Stimulated activated naive B cell treated with anti-CD40 and anti-IgM and Interleukin-4, amounts not matched to agents 10 μg/mL and 1 μg/mL and 100 μg/mL, for 72 hours (primary cell): ENCODE measurements at places on chromosomes 1 and 21.
A peak's percentile ranks its signal among the peaks of the same experiment; 100 is the strongest.

DNA sequence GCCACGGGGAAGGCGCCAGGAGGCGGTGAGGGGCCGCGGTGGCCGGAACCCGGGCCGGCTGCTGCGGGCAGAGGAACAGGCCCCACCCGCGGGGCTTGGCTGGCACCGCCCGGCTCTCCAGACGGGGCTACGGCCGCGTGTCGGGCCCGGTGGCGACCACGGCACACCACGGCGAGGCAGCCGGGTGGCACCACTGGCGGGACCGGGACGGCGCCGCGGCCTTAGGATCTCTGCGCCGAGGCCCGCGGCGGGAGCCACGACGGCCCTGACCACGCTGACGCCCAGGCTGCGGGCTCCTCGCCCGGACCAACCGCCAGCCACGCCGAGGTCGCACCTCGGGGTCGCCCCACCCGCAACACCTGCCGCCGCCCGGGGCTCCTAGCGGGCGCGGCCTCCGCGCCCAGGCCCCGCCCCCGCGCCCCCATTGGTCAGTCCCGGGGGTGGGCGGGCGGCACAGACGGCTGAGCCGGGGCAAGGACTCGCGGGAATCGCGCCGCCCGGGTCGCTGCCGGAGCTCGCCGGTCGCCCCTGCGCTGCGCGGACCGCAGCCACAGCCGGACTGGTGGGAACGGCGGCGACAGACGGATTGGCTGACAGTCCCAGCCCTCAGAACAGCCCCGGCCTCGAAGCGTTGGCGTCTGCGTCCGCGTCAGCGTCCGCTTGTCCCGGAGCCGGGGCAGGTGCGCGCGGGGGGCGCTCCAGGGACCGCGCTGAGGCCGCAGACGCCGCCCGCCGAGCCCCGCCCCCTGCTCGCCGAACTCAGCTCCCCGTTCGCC is at the start of gene BMP8A:
BMP8A (plus strand) TSS at position 491 of the 776 bp plus-strand sequence. CDS start 356 bp downstream, outside the sequence.
- H3K4me1 ChIP-seq: peaks cover 3% of the 10 kb centered on the region
- H3K27ac ChIP-seq: peak within 1 kb of the TSS; percentile 95
- peaks cover 29% of the 10 kb centered on the region for H3K27me3 ChIP-seq
- DNase-seq: peak; percentile 52
- H3K4me3 ChIP-seq: peak within 1 kb of the TSS; percentile 78

- no peaks in the 10 kb centered on the region for H3K4me1 ChIP-seq
- no peak overlapping the region for H3K4me3 ChIP-seq
- DNase-seq: no peak
- peaks cover 7% of the 10 kb centered on the region for H3K27me3 ChIP-seq
- no peak overlapping the region for H3K27ac ChIP-seq
These were observed 43.8 kb downstream of the RBM11 start for GRCh38 chr21:14259747-14260146.

DNA sequence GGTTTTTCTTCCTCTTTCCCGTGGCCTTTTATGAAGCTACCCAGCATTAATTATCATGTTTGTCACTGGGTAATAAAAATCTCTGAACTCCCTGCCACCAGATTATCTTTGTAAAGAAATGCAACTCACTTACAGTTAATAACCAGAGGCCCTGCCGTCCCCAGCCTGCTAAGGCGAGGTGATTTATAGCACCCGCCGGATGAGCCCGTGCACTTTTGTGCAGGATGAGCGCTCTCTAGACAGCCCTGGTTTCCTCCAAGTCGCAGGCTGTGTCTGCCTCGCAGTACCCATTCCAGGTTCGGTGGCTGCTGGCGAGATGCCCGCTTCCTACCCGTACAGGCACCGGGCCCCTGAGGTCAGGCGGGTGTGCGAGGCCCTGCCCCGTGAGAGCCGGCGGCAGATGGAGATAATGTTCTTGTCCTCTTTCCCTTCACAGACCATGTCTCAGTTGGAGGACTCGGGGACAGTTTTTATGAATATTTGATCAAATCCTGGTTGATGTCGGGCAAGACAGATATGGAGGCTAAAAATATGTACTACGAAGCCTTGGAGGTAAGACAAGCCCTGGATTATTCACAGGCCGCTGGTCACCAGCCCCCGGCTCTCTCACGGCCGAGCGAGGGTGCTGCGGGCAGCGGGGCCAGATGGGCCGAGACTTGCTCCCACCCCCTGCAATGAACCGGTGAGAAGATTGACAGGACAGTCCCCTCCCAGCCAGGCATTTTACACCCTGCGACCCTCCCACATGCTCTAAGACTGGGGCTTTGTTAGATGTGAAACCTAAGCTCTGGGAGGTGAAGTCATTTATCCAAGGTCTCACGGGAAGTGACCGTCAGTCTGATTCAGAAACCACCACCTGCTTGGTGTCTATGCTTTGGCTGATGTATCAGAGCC is 28.5 kb upstream of the SELENON start:
- no peak for DNase-seq
- H3K27me3 ChIP-seq: peaks cover 50% of the 10 kb centered on the region

DNA sequence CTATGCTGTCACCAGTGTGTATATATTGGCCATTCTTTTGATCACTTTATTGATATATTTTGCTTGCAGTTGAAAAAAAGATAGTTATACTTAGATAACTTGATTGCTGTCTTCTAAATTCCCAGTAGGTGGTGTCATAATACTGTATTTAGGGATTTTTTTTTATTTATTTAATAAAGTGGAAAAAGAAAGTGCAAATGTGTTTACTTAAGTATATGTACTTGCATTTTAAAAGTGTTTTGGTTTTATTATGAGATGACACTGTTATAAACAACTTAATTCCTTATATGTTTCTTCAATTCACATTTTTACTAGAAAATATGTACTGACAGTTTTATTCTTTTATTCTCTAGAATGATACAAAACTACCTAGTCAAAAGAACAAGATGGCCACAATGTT is 164.8 kb downstream of the USP25 start:
- no peaks in the 10 kb centered on the region for H3K36me3 ChIP-seq
- no peak overlapping the region for H3K4me3 ChIP-seq
- peaks cover 16% of the 10 kb centered on the region for H3K27me3 ChIP-seq
- no peak overlapping the region for H3K27ac ChIP-seq

DNA sequence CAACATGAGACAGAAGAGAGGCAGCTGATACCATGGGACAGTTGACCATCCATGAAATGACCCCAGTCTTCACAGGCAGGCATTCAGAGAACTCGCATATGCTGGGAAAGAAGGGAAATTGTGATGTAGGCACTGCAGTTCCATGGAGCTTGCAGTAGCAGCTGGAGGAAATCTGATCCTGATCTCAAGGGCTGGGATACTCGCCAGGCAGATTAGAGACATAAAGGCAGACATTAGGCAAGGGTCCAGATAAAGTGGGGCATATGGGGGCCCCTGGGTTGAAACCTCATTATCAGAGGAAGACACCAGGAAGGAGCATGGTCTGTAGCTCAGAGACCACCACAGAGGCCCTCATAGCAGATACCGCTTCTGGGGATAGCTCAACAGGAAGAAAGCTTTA is 48.7 kb upstream of the TNR start:
- H3K27me3 ChIP-seq: peaks cover 32% of the 10 kb centered on the region
- H3K4me3 ChIP-seq: no peak overlapping the region
- DNase-seq: no peak
- H3K36me3 ChIP-seq: no peaks in the 10 kb centered on the region
- no peak overlapping the region for H3K27ac ChIP-seq
- no peaks in the 10 kb centered on the region for H3K4me1 ChIP-seq

DNA sequence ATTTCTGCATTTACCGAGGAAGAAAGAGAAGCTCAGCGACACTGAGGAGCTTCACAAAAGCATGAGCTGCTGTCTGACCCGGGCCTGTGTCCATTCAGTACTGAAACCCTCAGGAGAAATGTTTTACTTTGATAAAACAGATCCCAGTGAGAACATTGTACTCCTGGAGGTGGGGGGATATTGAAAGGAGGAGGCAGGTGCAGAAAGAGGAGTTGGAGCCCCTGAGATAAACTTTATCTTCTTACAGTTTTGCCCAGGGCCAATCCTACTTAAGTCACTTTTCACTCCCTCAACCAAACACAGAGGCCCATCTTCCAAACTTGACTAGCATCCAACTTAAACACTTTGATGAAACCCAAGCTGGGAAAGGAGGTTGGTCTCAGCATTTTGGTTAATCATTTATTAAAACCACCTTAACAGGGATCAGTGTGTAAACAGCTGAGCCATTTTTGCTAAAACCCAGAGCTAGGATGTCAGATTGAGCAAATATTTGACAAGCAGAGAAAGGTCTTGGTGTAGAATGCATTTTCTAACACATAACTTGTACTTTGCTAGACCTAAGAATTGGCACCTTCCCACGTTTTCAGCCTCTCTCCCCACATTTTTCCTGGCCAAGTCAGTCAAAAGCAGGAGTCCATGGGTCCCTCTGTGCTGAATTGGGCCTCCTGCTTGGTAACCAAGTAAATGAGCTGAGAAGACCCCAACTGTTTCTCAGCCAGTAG is 32.5 kb upstream of the SARS1 start:
- no peak for DNase-seq
- H3K4me1 ChIP-seq: no peaks in the 10 kb centered on the region
- H3K27me3 ChIP-seq: peaks cover 11% of the 10 kb centered on the region
- H3K27ac ChIP-seq: no peak overlapping the region
- no peaks in the 10 kb centered on the region for H3K36me3 ChIP-seq

DNA sequence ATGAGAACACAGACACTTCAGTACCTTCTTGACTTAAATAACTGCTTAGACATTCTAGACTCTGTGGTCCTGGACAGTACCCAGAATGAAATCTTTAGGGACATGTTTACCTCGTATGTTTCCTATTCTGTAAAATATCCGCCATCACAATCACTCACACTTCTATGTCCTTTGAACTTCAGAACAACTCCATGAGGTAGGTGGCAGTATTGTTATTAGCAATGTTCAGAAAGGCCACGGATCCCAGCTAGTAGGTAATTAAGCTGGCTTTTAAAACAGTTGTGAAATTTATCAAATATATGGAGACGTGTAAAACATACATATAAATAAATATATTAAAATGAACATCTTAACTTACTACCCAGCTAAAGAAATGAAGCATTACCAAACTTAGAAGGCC is 83.4 kb downstream of the CACHD1 start:
- no peak overlapping the region for H3K27ac ChIP-seq
- no peak overlapping the region for H3K4me3 ChIP-seq
- no peaks in the 10 kb centered on the region for H3K36me3 ChIP-seq
- H3K4me1 ChIP-seq: no peaks in the 10 kb centered on the region
- DNase-seq: no peak

- peaks cover 14% of the 10 kb centered on the region for H3K27me3 ChIP-seq
- no peaks in the 10 kb centered on the region for H3K36me3 ChIP-seq
- no peak overlapping the region for H3K4me3 ChIP-seq
- DNase-seq: no peak
- no peak overlapping the region for H3K27ac ChIP-seq
These were observed 243.4 kb downstream of the RHOU start for GRCh38 chr1:228978484-228979324.

DNA sequence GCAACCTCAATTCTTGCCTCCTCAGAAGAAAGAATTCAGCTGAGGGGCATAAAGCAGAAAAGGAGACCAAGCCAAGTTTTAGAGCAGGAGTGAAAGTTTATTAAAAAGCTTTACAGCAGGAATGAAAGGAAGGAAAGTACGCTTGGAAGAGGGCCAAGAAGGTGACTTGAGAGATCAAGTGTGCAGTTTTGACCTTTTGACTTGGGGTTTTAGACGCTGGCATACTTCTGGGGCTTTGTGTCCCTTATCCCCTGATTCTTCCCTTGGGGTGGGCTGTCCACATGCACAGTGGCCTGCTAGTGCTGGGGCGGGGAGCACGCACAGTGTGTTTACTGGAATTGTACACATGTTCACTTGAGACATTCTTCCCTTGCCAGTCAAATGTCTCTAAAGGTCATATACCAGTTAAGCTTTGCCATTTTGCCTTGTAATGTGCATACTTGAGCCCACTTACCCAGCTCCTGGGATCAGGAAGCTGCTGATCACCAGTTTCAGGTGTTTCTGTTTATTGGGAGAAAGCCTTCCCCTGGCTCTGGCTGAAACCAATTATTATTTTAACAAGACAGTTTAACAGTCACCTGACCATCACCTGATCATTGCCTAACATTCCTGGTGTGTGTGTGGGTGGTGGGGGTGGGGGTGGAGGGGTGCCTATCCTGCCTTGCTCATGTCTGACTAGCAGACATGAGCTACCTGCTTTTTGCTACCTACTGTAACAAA is 36.2 kb downstream of the UTP25 start:
- H3K4me3 ChIP-seq: no peak overlapping the region
- peaks cover 24% of the 10 kb centered on the region for H3K27me3 ChIP-seq
- H3K27ac ChIP-seq: no peak overlapping the region
- peaks cover 3% of the 10 kb centered on the region for H3K36me3 ChIP-seq

GRCh38 chr1:11628767-11629166 is 25.5 kb downstream of the FBXO2 start:
- H3K4me1 ChIP-seq: no peaks in the 10 kb centered on the region
- no peak overlapping the region for H3K4me3 ChIP-seq
- H3K36me3 ChIP-seq: no peaks in the 10 kb centered on the region
- no peak for DNase-seq

DNA sequence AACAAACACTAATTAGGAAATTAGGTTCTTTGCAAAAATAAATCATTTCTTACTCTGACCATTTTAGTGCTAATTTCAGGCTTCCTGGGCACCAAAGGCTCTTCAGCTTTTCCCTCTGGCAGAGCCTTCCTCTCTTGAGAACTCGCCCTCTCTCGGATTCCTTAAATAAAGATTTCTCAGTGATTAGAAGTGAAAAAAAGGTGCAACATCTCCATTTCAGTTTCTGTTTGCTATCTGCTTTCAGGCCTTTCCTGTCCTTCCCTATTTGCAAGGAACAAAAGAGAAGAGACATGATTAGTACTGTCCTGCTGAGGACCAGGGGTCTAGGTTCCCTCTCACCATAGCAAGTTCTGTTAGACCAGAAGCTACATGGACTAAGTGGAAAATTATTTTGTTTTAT is 27.8 kb upstream of the CACYBP start:
- H3K4me1 ChIP-seq: peaks cover 24% of the 10 kb centered on the region
- DNase-seq: no peak
- H3K27ac ChIP-seq: peak overlapping the region; percentile 47
- no peak overlapping the region for H3K4me3 ChIP-seq
- H3K27me3 ChIP-seq: no peaks in the 10 kb centered on the region
- peaks cover 34% of the 10 kb centered on the region for H3K36me3 ChIP-seq

DNA sequence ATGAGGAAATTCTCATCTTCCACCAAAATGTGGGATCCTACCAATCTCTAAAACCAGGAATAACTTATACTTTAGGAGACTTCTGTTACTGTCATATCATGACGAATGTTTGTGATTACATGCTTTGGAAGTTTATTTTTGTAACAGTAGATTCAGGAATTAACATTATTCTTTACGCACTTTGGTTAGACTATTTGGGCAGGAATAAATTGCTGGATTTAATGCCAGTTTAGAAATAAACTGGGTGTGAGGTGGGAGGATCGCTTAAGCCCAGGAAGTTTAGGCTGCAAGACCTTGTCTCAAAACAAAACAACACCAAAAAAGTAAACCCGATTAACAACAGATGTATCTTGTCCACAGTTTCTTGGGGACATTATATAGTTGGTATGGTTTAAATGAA is 52.1 kb downstream of the MIGA1 start:
- H3K27me3 ChIP-seq: no peaks in the 10 kb centered on the region
- peaks cover 7% of the 10 kb centered on the region for H3K4me1 ChIP-seq
- DNase-seq: no peak
- peaks cover 28% of the 10 kb centered on the region for H3K36me3 ChIP-seq
- H3K27ac ChIP-seq: no peak overlapping the region
